MV-4-11 (cell line): ENCODE measurements at places on chromosomes 6 and 20.

DNA sequence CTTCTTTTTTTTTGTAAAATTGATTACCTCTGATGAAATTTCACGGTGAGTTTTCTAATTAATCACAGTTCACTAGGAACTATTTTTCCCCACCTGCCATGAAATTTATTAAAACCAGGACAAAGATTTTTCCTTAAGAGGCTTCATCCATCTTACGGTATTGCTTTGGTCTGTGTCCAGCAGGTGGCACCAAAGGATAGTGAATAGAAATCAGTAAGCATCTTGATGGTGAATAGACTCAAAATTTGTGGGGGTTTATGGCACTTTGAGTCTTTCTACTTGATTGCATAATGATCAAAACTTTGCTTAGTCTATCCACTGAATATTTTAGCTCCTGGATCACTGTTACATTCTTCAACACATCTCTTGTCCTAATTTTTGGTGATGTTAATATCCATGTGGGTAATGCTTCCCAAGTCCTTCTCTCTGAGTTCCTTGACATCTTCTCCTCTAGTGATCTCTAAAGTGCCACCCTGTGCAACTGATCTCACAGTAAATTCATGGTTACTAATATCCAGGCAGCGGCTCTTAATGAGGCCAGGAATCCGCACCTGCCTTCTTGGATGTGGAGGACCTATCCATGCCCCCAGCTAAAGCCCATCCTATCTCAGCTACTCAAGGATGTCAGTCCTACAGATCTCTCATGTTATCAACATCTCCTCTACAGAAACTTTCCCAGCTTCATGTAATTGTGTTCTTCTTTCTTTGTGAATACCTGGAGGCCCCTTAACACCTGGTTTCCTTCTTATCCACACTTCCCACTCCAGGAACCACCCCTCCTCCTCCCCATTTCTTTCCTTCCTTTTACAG lies 54.5 kb downstream of the STMND1 start:
- peak; percentile 61 for DNase-seq

- DNase-seq: peak; percentile 56
These were observed 25.7 kb upstream of the IGF2R start for GRCh38 chr6:159943101-159943632.

GRCh38 chr6:150691463-150691862 lies 91.8 kb downstream of the PLEKHG1 start:
- DNase-seq: peak; percentile 75

- DNase-seq: peak; percentile 58
These were observed 54.3 kb downstream of the MYLIP start for GRCh38 chr6:16183187-16183664.

GRCh38 chr6:1042583-1043457 lies 269.1 kb upstream of the FOXQ1 start:
- DNase-seq: no peak
